ENCODE measurements at places on chromosomes 12 and 14.

DNA sequence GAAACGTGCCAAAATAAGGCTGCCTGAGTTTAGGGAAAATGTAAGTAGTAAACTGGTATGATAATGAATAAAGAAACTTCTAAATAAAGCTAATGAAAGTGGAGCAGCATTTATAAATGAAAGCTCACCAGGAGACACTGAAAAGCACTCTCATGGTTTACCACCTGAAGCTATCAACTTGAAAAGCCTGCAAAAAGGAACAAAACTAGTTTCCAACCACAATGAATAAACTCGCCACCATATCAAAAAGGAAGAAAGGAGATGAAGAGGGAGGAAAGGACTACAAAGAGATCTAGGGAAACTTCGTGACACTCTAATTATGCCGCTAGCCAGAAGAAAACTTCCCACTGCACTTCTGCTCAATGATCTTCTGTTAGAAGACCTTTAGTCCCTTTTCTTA is 66.7 kb downstream of the MED13L start:
- DNase-seq, result no peak

DNA sequence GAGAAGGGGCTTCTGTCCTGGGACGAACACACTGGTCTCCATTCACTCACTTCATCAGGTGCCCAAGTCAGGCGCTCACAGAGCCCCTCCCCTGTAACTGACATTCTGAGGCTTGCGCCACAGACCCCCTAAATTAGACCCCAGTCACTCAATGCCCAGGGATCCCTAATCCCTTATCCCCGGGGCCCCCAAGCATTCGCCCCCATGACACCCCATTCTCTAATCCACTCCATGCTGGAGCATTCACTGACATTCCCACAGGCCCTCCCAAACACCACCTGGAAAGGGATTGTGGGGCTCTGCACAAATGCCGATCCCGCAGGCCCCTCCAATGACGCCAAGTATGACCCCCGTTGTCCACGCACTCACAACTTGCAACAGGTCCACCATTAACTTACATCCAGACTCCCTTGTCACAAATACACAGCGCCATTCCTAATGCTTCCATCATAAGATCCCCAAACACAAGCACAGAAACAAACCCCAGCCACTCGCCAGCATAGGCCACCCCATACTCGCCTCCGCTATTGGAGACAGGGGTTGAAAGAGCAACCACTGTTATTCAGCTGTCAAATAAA is 1.5 kb downstream of the ZNF605 start:
- DNase-seq, result no peak

GRCh38 chr12:67710582-67710981 is 62.0 kb downstream of the DYRK2 start:
- DNase-seq, result no peak

DNA sequence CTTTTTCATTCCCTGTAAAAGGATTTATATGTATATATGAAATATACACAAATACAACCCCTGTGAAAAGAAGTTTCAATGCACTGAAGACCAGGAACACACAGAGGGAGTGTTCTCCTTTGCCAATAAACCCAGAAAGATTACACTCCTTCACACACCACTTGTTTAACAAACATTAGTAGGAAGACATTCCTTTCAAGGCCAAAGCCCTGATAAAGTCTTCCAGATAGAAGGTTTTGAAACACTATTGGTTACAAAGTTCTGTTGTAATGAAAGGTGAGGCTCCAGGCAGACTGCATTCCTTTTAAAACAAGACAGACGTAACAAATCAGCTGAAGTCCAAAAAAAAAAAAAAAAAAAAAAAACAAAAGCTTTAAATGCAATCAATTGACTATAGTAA is 81.0 kb downstream of the PTPN21 start:
- no peak for DNase-seq

DNA sequence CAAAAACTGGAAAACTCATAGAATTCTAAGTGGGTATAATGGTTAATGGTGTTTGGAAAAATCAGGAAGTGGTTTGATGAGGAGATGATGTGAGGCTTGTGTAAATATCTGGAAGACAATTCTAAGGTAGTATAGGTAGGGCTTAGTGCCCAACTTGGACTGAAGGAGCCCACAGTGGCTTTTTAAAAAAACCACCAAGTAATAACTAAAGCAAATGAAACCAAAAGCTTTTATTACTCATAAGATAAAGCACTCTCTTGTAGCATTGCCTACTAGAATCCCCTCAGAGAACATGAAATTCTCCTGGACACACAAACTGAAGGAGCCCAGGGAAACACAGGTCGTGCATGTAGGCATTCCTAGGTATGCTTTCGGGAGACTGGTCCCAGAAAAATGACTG is 324.5 kb downstream of the NELL2 start:
- no peak for DNase-seq

DNA sequence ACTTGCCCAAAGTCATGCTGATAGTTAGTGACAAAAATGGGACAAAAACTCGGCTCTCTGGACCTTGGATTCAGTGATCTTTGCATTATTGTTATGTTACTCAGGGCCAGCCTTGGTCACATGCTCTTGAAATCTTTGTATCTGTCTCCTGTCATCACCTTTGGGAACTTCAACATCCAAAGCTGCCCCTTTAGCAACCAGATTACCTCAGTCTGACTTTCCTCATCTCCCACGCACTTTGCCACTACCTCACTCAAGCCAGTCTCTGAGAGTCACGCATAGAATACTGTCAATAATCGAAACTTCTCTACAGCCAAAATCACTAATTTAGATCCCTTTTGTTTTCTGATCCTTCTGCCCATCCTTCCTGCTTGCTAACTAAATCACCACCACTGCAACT is 90.8 kb upstream of the DAAM1 start:
- DNase-seq, result no peak

DNA sequence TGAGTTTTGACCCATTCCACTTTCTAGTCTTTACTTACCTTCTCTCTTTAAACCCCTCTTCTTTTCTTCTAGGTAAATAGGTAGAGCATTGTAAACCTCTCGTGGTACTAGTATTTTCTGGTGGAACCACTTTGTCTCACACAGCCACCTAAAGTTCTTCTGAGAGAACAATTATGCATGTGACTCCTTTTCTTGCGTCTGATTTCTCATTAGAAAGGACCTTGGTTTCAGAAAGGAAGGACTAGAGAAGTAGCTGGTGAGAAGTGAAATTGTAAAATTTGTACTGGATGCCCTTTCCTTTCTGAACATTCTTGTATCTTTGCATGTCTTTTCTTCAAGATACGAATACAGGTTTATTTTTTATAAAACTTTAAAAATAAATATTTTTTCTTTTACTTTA is 99.0 kb downstream of the NUBPL start:
- no peak for DNase-seq

- no peak for DNase-seq
Observed at GRCh38 chr12:32508626-32509025, 109.3 kb downstream of the FGD4 start.

GRCh38 chr14:96072746-96073145 is 33.6 kb downstream of the C14orf132 start:
- no peak for DNase-seq

GRCh38 chr14:87508333-87508732 is 484.6 kb downstream of the GALC start:
- DNase-seq, result no peak

DNA sequence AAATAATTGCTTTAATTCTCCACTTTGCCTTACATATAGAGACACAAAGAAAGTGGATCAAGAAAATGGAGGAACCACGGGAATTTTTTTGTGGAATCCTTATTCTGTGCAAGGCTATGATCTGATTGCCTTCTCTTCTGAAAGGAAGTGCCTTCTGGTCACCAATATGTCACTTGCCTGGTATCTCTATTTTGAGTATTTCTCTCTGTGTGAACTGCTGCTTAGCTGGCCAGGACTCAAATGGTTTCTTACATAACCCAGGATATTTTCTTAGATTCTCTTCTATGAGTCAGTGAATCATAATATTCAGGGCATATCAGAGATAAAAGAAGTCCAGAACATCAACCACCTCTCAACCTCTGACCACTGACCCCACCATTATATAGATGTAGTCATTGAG is 156.1 kb downstream of the DIO2 start:
- DNase-seq, result no peak

GRCh38 chr12:42410340-42410739 is 84.4 kb downstream of the PPHLN1 start:
- DNase-seq, result no peak

GRCh38 chr14:49461529-49462401 is 124.4 kb downstream of the RPS29 start:
- peak; percentile 82 for DNase-seq

- DNase-seq, result no peak
Observed at GRCh38 chr12:51246254-51246853, 7.7 kb downstream of the DAZAP2 start.

DNA sequence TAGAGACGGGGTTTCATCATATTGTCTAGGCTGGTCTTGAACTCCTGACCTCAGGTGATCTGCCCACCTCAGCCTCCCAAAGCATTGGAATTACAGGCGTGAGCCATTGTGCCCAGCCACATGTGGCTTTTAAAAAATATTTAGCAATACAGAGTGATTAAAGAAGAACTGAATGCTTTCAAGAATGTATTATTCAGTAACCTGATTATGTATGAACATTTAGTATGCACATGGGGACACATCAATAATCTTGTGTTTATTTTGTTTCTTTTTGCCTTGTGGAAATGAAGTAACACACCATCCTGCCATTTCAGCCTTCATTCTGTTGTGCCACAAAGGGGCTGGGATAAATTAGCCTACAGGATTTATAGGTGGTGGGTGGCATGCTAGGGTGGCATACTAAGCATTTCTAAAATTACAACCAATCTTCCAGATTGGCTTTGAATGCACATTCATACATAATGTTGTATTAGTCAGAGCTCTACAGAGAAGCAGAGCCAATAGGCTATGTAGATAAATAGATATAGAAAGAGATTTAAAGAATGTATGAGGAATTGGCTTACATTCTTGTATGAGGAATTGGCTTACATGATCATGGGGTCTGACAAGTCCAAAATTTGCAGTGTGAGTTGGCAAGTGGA is 25.5 kb upstream of the TXNRD1 start:
- no peak for DNase-seq

DNA sequence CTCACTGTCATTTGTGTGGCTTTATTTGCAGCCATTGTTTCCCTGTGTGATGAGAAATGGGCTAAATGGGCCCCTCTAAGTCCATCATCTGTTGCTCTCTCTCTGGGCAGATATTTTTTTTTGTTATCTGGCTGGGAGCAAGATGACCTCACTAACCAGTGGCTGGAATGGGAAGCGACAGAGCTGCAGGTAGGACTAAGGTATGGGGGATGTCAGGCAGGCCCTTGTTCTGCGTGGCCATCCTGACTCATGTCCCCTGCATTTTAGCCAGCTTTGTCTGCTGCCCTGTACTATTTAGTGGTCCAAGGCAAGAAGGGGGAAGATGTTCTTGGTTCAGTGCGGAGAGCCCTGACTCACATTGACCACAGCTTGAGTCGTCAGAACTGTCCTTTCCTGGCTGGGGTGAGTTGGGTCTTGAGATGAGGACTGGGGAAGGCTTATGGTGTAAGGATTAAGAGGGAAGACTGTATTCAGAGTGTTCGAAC is 1.3 kb downstream of the MARS1 start:
- no peak for DNase-seq

DNA sequence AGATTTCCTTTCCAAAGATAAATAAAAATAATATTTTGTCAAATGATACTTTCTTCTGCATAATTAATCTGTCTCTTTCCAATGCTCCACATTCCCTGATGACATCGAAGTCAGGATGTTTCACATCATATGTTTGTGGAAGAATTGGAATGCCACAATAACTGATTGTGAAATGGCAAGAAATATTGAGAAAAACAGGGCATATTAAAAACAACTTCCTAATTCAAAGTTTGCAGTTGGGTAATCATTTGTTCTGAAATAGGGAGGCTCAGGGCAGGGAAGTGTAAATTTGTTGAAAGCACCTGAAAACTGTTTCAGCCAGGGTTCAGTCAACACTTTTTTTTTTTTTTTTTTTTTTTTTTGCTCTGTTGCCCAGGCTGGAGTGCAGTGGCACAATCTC is 50.7 kb downstream of the BCAT1 start:
- DNase-seq, result no peak

GRCh38 chr14:100025111-100025510 is 40.1 kb upstream of the EVL start:
- no peak for DNase-seq

DNA sequence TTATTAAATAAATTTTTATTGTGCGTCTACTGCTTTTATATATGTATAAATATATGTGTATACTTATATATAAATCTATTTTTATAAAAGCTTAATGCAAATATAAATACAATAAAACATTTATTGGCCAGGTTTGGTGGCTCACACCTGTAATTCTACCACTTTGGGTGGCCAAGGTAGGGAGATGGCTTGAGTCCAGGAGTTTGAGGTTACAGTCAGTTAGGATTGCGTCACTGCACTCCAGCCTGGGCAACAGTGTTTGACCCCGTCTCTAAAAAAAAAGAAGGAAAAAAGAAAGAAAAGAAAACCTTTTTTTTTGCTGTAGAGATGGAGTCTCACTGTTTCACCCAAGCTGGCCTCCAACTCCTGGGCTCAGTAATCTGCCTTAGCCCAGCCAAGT is 20.9 kb downstream of the ACTR6 start:
- DNase-seq, result no peak

GRCh38 chr12:1935242-1935641 is 16.8 kb upstream of the CACNA2D4 start:
- no peak for DNase-seq

DNA sequence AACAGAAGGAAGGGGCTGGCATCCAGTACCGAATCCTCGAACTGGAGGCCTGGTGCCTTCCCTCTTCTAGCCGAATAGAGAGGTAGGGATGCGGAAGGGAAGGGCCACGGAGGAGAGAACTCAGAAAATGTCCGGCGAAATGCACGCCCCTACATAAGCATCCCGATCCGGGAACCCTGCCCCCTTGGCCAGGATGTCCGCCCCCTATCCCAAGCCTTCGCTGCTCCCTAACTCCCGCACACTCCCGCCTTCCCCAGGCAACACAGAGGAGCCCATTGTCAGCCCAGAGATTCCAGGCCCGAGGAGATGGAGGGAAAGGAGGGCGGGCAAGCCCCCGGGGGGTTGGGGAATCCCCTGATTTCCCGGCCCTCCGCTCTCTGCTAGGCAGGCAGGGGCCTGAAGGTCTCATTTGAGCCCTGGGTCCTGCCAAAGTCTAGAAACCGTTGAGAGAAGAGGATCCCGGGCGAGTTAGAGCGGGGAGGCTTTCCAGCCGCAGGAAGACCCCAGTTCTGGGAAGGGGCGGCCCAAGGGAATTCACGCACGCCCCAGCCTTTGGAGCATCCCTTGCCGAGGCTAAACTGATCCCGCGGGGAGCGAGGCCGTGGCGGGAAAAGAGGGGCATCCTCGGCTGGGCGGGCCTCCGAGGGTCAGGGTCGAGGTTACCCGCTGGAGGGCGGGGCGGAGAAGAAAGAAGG is 569 bp upstream of the ARHGEF40 start:
- peak; percentile 35 for DNase-seq

- no peak for DNase-seq
Observed at GRCh38 chr12:98224584-98225221, 290.7 kb upstream of the TMPO start.
